ENCODE measurements at places on chromosomes 12 and 14. TPM values are rescaled to one million over a fixed set of nuclear protein-coding genes. Genes with fewer than 3 reads are reported as not detected.

SYT10 gene
- not detected for total RNA-seq

LRTM2 gene
- total RNA-seq: not detected

GARIN6 gene
- total RNA-seq: not detected

IL31 gene
- not detected for total RNA-seq

MMP19 gene
- 37.2 TPM for total RNA-seq

CLEC2A gene
- total RNA-seq: not detected

GDF3 gene
- not detected for total RNA-seq

RFLNA gene
- total RNA-seq: 1.5 TPM

ANO4 gene
- total RNA-seq: 0.56 TPM

WSCD2 gene
- total RNA-seq: not detected

ESR2 gene
- total RNA-seq: not detected

PLEKHD1 gene
- not detected for total RNA-seq

CLEC14A gene
- total RNA-seq: 60.1 TPM

ESYT1 gene
- total RNA-seq: 112 TPM

LRRC74A gene
- total RNA-seq: not detected

KRT78 gene
- not detected for total RNA-seq

BAZ2A gene
- 33.3 TPM for total RNA-seq

CBLN3 gene
- 15.3 TPM for total RNA-seq

ARHGAP9 gene
- total RNA-seq: not detected

ERC1 gene
- 21.2 TPM for total RNA-seq

FAM90A1 gene
- total RNA-seq: 0.25 TPM

KLHL33 gene
- not detected for total RNA-seq

SSTR1 gene
- total RNA-seq: 1.7 TPM

IL26 gene
- total RNA-seq: not detected

BICDL1 gene
- not detected for total RNA-seq

KRT6B gene
- total RNA-seq: not detected

HVCN1 gene
- total RNA-seq: 1.5 TPM

CCDC175 gene
- not detected for total RNA-seq

LHX5 gene
- not detected for total RNA-seq

SLC5A8 gene
- not detected for total RNA-seq

DDHD1 gene
- 8.4 TPM for total RNA-seq

HIF1A gene
- 403 TPM for total RNA-seq

OTOGL gene
- total RNA-seq: 0.15 TPM

PRIMA1 gene
- total RNA-seq: not detected

APOF gene
- not detected for total RNA-seq

SIX4 gene
- total RNA-seq: 4.0 TPM

EML1 gene
- total RNA-seq: 19.1 TPM

TAS2R9 gene
- total RNA-seq: not detected

HCAR2 gene
- not detected for total RNA-seq

CACNA1C gene
- total RNA-seq: 8.2 TPM

C1R gene
- 903 TPM for total RNA-seq

MYBPC1 gene
- total RNA-seq: not detected

NRIP2 gene
- total RNA-seq: 0.56 TPM

EIF2S3B gene
- total RNA-seq: 0.29 TPM

RERGL gene
- total RNA-seq: not detected

TROAP gene
- total RNA-seq: 6.7 TPM

CD163L1 gene
- not detected for total RNA-seq

WNT1 gene
- total RNA-seq: not detected

PRH2 gene
- not detected for total RNA-seq

POTEG gene
- not detected for total RNA-seq

TOX4 gene
- 40.9 TPM for total RNA-seq

RNASE1 gene
- 1.7 TPM for total RNA-seq

Measured in cardiac ventricle fibroblast (primary cell).